ENCODE measurements at places on chromosomes 6 and 20.
A peak's percentile ranks its signal among the peaks of the same experiment; 100 is the strongest.

- DNase-seq: no peak
These were observed 558.5 kb downstream of the CD83 start for GRCh38 chr6:14676064-14676463.

DNA sequence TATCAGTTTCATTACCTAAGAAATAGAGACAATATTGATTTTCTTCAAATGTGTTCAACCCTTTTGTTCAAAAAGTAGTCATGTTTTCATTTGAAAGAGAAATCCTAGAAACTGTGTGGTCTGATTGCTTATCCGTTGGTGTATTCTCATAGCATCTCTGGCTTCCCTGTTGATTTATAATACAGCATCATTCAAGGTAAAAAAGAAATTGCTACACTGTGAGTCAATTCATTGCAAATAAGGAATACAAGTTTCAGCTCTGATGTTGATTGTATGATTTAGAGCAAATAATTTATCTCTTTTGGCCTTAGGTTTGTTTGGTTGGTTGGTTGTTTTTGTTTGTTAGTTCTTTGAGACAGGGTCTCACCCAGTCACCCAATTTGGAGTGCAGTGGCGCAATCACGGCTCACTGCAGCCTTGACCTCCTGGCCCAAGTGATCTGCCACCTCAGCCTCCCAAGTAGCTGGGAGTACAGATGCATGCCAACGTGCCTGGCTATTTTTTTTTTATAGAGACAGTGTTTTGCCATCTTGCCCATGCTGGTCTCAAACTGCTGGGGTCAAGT lies 185.5 kb upstream of the TNFAIP3 start:
- DNase-seq: no peak

GRCh38 chr6:35148167-35148741 lies 7.1 kb upstream of the TCP11 start:
- DNase-seq: no peak

DNA sequence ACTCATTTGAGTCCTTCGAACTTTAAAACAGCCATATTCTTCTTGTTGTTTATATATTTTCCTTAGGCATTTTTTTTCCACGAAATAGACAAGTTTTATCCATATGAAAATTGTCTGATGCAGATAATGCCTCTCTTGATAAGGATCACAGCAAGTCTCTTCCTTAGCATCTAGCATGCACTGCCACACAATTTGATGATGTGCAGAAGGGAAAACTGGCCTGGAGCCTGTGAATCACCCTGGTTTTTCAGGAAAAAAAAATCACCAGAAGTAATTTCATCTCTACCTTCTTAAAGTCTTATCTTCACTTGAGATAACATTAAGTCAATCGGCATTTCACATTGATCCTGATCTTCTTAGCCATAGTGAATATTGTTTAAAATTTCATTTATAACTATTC lies 199.8 kb downstream of the TENT5A start:
- no peak for DNase-seq

GRCh38 chr20:9409981-9410380 lies 104.4 kb upstream of the LAMP5 start:
- no peak for DNase-seq

DNA sequence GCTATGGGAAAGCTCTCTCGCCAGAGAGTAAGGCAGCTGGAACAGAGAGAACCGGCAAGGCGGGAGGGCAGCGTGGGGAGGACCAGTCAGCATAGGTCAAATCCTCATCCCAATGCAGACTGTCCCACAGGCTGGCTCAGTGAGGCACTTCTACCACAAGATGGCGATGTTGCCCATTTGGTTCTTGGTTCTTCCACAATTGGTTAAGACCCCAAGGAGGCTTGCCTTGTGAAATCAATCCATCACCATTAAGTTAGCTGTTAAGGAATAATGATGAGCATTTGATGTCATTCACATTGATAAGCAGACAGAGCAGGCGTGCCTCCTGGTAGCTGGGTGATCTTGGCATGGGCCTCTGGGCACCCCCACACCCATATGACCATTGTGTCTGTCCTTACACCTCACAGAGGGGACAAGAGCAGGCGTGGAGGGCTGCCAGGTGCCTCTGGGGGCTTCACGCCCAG lies 2.4 kb downstream of the CSTL1 start:
- peak; percentile 44 for DNase-seq

DNA sequence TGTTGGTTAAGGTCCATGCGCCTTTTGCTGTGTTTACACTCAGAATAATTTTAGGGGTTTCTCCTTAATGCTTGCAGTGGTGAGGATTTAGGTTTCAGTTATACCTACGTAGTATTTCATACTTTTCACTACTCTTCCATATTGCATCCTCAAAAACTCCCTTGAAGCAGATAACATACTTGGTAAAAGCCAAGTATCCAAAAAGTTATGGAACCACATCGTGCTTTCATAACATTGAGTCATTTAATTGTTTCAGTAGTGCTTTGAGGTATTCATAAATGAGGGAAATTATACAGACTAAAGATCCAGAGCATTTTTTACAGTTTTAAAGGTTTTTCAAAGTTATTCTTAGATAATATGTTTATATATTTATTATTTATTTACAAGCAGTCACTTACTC lies 4.0 kb upstream of the ATXN1 start:
- DNase-seq: no peak

DNA sequence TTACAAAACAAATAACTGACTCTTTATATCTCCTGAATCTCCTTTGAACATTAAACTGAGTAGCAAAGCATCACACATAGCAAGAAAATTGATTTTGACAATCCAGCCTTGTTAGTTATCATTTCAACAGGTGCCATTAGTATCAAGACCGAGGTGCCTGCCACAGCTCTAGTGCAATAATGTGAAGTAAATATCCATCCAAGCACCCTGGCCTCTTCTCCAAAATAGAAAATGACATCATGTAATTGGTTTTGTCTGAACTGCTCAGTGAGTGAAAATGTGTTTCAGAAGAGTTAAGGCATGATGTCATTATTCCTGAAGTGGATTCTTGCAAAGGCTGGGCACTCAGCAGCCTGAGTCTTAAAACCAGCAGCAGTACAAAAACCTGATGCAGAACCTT lies 341.4 kb downstream of the PLCB1 start:
- DNase-seq: no peak

- no peak for DNase-seq
These were observed 628 bp upstream of the CHRNA4 start for GRCh38 chr20:63361519-63362435.

- no peak for DNase-seq
These were observed 23.2 kb upstream of the LOC128125822 start for GRCh38 chr6:63549076-63549475.

GRCh38 chr6:72984981-72985665 lies 240.2 kb downstream of the KHDC1L start:
- DNase-seq: no peak

DNA sequence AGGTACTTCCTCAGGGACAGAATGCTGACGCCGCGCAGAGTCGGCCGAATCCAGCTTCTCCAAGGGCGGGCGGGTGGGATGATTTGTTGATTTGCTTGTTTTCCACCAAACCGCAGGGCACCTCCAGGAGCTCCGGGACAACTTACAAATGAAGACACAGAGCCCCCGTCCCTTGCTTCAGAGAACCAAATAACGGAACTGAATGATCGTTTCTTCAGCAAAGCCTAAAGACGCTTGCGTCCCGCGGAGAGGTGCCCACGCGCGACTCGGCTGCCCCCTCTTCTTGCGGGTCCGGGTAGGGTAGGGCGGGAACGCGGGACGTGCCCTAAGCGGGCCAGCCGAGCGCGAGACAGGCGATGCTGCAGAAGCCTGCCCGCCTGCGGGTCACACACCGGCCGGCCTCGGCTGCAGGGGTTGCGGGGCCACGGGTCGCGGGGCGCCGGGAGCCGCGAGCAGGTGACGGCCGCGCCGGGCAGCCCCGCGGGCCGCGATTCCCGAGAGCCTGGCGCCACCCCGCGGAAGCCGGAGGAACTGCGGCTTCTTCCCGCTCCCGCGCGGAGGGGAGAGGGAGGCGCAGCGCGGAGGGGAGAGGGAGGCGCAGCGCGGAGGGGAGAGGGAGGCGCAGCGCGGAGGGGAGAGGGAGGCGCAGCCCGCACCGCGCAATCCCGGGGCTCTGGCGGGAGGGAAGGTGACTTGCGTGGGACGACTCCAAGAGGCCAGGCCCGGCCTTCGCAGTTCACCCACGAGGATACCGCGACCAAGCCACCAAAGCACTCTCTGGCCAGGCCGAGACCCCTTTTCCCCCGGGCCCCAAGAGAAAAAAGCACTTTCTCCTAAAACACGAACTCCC lies 7.7 kb upstream of the FOXF2 start:
- peak; percentile 30 for DNase-seq

DNA sequence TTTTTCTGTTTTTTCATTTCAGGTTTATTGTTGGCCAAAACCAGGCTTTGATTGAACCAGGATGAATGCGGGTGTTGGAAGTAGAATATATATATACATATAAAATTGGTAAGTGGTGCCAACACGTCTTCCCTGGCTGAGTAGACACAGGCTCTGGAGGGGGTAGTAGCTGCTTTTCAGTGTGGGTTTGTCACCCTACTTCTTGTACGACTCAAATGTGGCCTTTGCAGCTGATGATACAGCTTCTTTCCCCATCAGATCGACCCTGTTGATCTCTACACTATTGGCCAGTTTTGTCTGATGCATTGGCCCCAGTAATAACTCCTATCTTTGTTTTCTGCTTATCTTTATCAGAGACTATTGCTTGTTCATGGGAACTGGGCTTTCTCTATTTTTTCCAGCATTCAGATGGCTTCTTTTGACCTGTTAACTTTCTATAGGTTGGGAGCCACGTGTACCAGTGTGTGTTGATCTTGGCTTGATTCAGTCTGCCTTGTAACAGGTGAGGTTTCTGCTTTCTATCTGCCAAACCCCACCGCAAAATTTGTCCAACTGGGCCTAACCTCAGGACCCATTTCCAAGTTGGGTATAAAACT lies 2.7 kb upstream of the ZNFX1 start:
- DNase-seq: no peak

DNA sequence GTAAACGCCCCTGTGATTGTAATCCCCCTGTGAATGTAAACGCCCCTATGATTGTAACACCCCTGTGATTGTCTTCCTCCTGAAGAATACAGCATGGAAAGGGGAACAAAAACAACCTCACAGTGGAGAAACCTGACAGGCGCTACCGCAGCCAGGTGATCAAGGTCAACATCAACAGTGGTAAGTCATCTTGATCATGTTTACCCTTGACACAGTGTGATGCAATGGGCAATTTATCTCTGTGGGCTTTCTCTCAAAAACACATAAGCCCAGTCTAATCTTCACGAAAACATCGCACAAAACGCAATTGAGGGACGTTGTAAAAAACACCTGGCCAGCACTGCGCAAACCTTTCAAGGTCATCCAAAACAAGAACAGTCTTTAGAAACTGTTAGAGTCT lies 277.2 kb downstream of the PRKN start:
- no peak for DNase-seq

- no peak for DNase-seq
These were observed 39.5 kb upstream of the SLC22A2 start for GRCh38 chr6:160298121-160298520.

DNA sequence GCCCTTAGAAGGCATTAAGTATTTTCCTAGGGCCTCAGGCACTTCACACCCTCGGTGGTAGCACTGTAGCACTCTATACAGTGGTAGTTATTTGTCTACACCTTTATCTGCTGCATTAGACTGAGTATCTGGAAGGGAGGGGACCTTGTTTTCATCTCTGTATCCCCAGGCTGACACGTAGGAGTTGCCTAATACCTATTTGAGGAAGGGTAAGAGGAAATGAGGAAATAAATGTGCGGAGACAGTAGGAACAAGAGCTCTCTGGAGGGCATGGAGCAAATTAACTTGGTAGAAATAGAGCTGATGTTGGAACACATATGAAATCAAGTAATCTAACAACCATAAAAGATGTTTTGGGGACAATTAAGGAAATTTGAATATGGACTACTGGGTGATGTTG lies 3.9 kb downstream of the CNPY3 start:
- no peak for DNase-seq

DNA sequence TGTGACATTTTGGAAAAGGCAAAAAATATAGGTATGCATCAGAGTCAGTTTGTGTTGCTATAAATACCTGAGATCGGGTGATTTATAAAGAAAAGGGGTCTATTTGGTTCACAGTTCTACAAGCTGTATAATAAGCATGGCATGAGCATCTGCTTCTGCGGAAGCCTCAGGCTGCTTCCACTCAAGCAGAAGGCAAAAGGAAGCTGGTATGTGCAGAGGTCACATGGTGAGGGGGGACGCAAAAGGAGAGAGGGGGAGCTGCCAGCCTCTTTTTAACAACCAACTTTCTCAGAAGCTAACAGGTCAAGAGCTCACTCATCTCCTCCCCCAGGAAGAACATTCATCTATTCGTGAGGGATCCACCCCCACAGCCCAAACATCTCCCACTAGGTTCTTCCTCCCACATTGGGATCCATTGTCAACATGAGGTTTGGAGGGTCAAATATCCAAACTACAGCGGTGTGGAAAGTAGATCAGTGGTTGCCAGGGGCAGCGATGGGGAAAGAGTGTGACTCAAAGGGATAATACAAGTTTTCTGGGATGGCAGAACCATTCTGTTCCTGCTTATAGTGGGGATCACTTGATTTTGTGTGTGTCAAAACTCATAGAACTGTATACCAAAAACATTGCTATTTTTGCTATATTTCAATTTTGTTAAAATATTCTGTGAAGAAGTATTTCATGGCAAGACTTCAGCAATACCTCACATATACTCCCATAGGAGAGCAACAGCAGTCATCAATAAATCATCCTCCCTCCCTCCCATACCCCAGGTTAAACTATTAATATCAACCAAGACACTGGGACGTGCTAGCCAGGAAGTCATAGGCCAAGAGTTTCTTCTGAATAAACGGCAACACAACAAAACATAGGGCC lies 9.9 kb upstream of the FAM50B start:
- DNase-seq: no peak

DNA sequence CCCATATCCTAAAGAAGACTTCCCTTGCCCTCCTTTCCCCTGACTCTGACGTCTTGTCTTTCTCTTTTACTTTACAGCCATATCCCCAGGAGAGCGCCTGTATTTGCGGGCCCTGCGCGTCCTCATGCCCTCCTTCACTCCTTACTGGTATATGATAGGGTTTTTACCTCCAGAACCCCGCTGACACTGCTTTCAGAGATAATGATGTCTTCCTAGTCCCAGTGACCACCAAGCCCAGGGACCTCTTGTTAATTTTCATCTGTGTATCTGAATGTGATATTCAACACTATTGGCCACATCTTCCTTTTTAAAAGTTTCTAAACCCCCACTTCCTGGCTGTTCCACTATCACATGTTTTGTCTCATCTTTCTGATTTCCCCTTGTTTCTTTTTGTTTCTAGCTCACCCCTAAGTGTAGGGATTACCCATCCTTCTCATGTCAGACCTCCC lies 102.0 kb downstream of the HIVEP1 start:
- DNase-seq: no peak

DNA sequence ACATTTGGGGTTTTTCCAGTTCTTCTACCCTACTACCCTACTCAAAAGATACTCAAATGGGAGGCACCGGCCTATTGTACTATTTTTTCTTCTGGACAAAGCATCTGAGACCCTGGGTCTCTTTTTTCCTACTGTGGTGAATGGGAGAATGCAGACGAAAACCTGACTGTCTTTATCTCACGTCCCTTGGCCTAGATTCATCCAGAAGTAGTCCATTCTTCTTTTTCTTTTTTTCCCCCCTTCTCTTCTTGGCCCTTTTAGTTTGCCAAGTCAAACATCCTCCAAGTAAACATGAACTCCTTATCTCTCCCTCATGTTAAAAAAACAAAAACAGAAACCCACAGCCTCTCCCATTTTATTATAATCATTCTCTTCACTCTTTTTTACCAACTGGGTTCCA lies 8.7 kb upstream of the ILRUN start:
- DNase-seq: no peak
